LHCN-M2 (cell line): ENCODE measurements at places on chromosomes 5 and 9.

DNA sequence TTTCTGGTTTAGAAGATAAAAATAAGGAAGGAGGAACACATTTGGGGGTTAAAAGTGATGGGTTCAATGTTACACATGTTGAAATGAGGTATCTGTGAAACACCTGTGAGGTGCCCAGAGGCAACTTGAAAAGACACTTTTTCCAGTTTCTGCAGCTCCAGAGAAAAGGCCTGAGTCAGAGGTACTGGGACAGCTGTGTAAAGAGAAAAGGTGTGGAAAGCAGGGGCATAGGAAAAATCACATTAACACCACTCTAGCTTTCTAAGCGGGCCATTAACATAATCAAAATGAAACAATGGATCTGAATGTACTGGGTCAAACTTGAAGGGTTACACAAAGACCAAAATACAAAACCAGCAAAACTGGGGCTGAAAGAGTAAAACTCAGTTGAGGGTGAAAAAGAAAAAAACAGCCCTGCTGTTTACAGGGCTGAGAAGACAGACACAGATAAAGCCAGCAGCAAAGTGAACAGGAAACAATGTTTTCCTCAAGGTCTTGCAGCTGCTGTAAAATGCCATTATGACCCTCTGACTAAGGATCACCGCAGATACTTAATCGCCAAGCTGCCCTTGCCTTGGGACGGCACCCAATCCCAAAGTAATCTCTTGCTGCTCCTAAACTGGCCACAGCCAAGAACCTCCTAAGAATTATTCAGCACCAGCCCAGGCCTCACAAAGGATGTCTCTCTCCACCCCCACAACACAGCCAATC, 104.7 kb downstream of the DROSHA start:
- peak; percentile 59 for DNase-seq

DNA sequence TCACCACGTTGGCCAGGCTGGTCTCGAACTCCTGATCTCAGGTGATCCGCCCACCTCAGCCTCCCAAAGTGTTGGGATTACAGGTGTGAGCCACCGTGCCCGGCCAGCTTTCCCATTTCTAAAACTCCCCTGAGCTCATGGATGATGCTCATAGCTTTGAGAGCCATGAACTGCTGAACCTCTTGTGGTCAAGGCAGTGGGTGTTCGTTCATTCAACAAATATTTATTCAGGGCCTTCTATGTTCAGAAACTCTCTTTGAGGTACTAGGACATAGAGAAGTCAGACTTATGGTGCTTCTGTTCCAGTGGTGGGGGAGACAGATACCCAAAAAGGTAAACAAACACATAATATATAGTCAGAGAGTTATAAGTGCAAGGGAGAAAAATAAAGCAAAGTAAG, 2.7 kb downstream of the BSPRY start:
- no peak for DNase-seq

DNA sequence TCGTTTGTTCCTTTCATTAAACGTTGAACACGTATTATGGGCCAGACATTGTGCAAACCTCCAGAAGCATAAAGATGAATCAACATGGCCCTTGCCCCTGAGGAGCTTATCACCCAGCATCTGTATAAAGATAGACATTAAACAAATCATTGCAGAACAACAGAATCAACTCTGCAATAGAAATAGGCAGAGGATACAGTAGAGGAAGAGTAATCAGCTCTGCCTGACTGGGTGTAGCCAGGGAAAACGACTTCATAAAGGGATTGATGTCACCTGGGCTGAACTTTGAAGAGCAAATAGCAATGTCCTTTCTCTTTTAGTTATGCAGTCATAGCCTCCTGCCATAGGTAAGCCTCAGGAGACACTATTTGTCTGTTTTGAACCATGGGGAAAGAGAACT, 13.4 kb downstream of the RGS7BP start:
- no peak for DNase-seq

GRCh38 chr5:129915415-129915814, 11.2 kb downstream of the CHSY3 start:
- no peak for DNase-seq

- DNase-seq, result no peak
Measured at GRCh38 chr5:1244976-1245375, 19.8 kb downstream of the SLC6A18 start.

- DNase-seq, result no peak
Measured at GRCh38 chr5:80034559-80034958, 589 bp upstream of the THBS4 start.
